ENCODE measurements at places on chromosomes 1 and 21. TPM values are rescaled to one million over a fixed set of nuclear protein-coding genes. Genes with fewer than 3 reads are reported as not detected.

DNA sequence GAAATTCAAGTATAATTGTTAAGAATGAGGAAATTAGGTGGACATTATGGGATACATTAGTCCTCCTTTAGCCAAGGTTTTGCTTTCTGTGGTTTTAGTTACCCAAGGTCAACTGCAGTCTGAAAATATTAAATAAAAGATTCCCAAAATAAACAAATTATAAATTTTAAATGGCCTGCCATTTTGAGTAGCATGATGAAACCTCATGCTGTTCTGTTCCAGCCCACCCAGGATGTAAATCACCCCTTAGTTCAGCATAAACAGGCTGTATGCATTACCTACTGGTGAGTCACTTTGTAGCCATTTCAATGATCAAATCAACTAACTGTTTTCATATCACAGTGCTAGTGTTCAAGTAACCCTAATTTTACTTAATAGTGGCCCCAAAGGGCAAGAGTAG, 132.5 kb upstream of the LYPLAL1 start:
- H3K4me1 ChIP-seq, result no peaks in the 10 kb centered on the region
- no peaks in the 10 kb centered on the region for H3K36me3 ChIP-seq
- no peak overlapping the region for H3K4me3 ChIP-seq
- H3K27me3 ChIP-seq, result no peaks in the 10 kb centered on the region
- no peak for DNase-seq

DNA sequence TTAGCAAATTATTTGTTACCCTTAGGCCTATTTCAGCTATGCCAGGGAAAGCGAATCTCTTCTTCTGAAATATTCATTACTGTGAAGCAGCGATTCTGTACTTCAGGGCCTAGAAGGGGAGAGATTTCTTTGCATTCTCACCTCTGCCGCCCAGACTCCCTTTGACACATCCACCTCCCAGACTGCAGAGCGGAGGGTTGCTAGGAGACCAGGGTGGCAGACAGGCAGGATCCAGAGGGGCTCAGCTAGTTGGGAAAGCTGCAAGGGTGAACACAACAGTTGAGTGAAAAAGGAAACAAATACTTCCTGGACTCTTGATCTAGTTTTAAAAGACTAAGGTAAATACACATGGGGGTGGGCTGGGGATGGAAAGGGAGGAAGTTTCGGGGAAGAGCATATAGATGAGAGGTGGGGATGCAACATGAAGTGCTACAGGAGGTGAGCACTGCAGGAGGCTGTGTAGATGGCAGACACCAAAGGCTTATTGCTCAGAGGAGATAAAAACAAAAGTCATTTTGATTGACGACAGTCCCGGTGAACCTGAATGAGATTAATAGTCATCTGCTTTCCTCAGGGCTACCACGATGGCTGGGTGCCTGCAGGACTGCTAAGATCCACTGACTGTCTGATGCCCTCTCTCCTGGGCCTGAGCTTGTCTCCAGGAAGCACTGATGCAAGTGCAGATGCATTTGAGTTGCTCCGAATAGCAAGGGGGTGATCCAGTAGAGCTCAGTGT, 26.4 kb upstream of the RAB3GAP2 start:
- H3K27me3 ChIP-seq, result no peaks in the 10 kb centered on the region
- no peak for DNase-seq
- H3K36me3 ChIP-seq, result no peaks in the 10 kb centered on the region
- H3K4me3 ChIP-seq, result no peak overlapping the region
- no peaks in the 10 kb centered on the region for H3K4me1 ChIP-seq

- peak overlapping the region; percentile 61 for H3K27ac ChIP-seq
- H3K4me1 ChIP-seq, result no peaks in the 10 kb centered on the region
- no peak for DNase-seq
- H3K36me3 ChIP-seq, result peaks cover 5% of the 10 kb centered on the region
These were observed 999 bp downstream of the THAP3 start for GRCh38 chr1:6625584-6626149.

- peak; percentile 3 for DNase-seq
- H3K4me1 ChIP-seq, result no peaks in the 10 kb centered on the region
- H3K27me3 ChIP-seq, result no peaks in the 10 kb centered on the region
- no peaks in the 10 kb centered on the region for H3K36me3 ChIP-seq
These were observed 50.3 kb upstream of the ARTN start for GRCh38 chr1:43883321-43883720.

DNA sequence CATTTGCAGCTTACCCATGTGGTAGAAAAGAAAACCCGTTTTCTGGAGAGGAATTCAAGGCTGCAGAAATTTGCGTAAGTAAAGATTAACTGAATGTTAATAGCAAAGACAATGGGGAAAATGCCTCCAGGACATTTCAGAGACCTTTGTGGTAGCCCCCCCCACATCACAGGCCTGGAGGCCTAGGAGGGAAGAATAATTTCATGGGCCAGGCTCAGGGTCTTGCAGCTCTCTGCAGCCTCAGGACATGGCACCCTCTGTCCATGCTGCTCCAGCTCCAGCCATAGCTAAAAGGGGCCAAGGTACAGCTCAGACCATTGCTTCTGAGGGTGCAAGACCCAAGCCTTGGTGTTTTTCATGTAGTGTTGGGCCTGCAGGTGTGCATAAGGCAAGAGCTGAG, 92.7 kb upstream of the ZNF678 start:
- H3K4me3 ChIP-seq, result no peak overlapping the region
- no peaks in the 10 kb centered on the region for H3K27me3 ChIP-seq
- no peaks in the 10 kb centered on the region for H3K36me3 ChIP-seq
- DNase-seq, result no peak
- H3K4me1 ChIP-seq, result no peaks in the 10 kb centered on the region

DNA sequence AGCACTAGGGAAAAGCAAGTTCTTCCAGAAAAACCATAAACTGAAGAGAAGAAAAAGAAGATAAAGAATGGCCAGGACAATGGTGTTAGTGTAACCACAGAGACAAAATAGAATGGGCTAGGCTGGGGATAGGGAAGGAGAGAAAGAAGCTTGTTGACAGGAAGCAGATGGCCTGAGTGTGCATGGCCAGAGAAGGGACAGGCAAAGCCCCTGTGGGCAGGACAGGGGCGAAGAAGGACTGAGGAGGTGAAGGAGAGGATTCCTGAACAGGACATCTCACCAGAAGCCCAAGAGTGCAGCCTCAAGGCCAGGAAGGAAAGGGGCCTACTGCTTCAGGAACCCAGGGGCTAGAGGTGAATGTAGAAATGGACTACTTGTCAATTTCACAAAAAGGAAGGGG, 29.3 kb downstream of the IQGAP3 start:
- no peaks in the 10 kb centered on the region for H3K4me1 ChIP-seq
- DNase-seq, result no peak
- no peaks in the 10 kb centered on the region for H3K27me3 ChIP-seq
- H3K27ac ChIP-seq, result no peak overlapping the region

NBPF9 gene
- 5.6 TPM for polyA plus RNA-seq

AGPAT3 gene
- polyA plus RNA-seq, result 43.9 TPM

OR2T29 gene
- polyA plus RNA-seq, result not detected
